ENCODE measurements at places on chromosomes 1 and 21. TPM values are rescaled to one million over a fixed set of nuclear protein-coding genes. Genes with fewer than 3 reads are reported as not detected.

DNA sequence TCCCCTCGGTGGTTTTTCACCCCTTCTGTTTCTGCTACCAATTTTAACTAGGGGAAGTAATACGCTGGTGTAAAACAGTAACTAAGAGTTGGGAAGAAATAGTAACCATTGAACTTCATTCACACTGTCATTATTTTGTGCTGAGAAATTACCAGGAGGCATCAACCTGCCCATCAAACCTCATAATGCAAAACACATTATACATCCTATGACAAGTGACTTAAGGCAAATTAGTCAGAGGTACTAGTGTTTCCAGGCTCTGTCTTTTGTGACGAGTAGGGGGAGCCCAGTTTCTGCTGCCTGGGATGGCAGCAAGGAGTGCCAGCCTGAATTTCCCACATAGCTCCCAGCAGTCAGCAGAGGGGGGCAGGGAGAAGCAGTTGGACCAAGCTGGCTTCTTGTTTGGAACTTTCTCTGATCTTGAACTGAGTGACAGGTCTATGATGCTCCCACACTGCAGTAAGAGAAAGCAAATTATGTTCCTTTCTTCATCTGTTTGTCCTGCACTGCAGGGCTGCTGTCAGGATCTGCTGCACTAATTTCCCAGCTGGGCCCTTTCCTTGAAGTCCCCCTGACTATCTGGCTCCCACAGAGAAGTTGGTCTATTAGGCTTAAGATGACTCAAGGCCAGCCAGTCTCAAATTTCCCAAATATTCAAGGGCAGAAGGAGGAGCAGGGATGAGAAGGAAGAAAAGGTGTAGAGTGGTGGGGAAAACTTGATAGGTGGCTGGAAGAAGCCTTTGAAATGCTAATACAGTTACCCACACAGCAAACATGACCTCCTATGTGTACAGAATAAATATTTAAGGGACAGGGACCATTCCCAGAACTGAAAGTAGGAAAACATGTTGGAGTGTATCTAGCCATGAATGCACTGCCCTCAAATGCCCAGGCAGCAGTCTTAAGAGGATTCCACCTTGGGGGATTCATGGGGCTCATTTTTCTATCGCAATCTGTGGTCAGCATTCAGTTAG is 322.8 kb downstream of the SEC16B start:
- no peaks in the 10 kb centered on the region for H3K36me3 ChIP-seq
- no peaks in the 10 kb centered on the region for H3K4me1 ChIP-seq
- no peak overlapping the region for H3K4me3 ChIP-seq
- DNase-seq = no peak
- H3K27me3 ChIP-seq = no peaks in the 10 kb centered on the region

DNA sequence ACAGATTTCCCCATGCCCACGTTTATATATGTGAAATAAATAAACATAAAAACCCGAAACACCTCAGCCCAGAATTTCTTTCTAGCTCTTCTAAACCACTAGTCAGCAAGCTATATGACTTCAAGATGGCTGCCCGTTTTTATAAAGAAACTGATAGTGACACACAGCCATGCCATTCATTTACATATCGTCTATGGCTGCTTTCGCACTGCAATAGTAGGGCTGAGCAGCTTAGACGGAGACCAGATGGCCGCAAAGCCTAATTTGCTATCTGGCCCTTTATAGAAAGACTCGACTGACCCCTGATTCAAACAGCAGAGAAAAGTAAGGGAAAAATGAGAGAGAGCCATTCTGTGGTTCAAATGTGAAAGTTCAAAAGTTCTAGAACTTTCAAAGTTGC is 45.7 kb upstream of the FMN2 start:
- no peak overlapping the region for H3K4me3 ChIP-seq
- H3K36me3 ChIP-seq = no peaks in the 10 kb centered on the region
- no peak for DNase-seq
- peaks cover 6% of the 10 kb centered on the region for H3K4me1 ChIP-seq

WNT9A gene
- total RNA-seq = 4.1 TPM

GRCh38 chr1:182217071-182217470 is 155.6 kb upstream of the ZNF648 start:
- peaks cover 4% of the 10 kb centered on the region for H3K4me1 ChIP-seq
- no peaks in the 10 kb centered on the region for H3K27me3 ChIP-seq
- DNase-seq = peak; percentile 52
- no peak overlapping the region for H3K4me3 ChIP-seq
- no peaks in the 10 kb centered on the region for H3K36me3 ChIP-seq

GRCh38 chr1:24996983-24997893 is 67.2 kb upstream of the RUNX3 start:
- DNase-seq = no peak
- H3K4me3 ChIP-seq = no peak overlapping the region
- H3K4me1 ChIP-seq = no peaks in the 10 kb centered on the region
- no peaks in the 10 kb centered on the region for H3K36me3 ChIP-seq

DNA sequence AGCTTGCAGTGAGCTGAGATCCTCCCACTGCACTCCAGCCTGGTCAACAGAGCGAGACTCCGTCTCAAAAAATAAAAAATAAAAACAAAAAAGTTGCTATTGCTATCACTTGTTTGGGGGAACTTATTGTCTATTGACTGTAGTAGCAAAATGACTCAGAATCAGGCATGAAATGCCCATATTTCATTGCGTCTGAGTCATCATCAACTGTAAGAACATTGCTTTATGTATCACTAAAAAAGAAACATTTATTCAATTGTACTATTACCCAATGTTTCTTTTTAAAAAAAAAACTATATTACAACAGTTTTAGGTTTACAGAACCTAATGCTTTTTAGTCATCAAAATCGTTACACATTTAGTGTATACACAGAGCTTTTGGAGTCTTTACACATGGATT is 91.0 kb upstream of the FMN2 start:
- peak; percentile 53 for DNase-seq
- no peaks in the 10 kb centered on the region for H3K36me3 ChIP-seq
- peaks cover 12% of the 10 kb centered on the region for H3K27me3 ChIP-seq
- H3K4me3 ChIP-seq = no peak overlapping the region
- no peaks in the 10 kb centered on the region for H3K4me1 ChIP-seq

ZZZ3 gene
- 48.4 TPM for total RNA-seq

LY9 gene
- not detected for total RNA-seq

GRCh38 chr1:232271991-232272589 is 357.8 kb downstream of the SIPA1L2 start:
- no peaks in the 10 kb centered on the region for H3K36me3 ChIP-seq
- H3K27ac ChIP-seq = no peak overlapping the region
- peak; percentile 35 for DNase-seq

- H3K27ac ChIP-seq = no peak overlapping the region
- no peaks in the 10 kb centered on the region for H3K4me1 ChIP-seq
- no peaks in the 10 kb centered on the region for H3K36me3 ChIP-seq
Measured at GRCh38 chr1:175499595-175500382, 243.6 kb downstream of the TNR start.

VHLL gene
- total RNA-seq = 0.34 TPM

DNA sequence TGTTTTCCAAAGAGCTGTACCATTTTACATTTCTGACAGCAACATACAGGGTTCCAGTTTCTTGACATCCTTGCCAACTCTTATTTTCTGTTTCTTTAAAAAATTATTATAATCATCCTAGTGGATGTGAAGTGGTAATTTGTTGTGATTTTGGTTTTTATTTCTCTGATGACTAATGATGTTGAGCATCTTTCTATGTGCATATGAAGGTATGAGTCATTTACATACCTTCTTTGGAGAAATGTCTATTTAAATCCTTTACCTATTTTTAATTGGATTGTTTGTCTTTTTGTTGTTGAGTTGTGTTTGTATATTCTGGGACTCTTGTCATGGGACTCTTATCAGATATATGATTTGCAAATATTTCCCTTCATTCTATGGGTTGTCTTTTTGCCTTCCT is 20.8 kb upstream of the MPC2 start:
- no peak overlapping the region for H3K4me3 ChIP-seq
- H3K27me3 ChIP-seq = no peaks in the 10 kb centered on the region
- H3K27ac ChIP-seq = no peak overlapping the region
- no peaks in the 10 kb centered on the region for H3K4me1 ChIP-seq

DNA sequence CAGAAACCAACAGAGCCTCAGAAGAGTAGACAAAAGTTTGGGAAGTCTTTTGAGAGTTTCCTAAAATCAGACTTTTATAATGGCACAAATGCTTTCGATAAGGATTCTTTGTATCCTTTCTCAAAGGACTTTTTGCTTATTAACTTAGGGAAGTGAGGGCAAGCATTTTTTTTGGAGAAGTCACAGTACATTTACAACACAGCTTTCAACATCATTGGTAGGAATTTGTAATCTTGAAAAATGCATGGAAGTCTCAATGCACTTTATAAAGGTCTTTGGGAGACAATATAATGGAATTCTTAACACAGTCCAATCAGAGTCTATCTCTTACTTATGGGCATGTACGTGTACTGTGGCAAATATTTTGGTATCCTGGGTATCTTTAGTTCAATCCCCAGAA is 325.8 kb upstream of the NR5A2 start:
- no peak overlapping the region for H3K27ac ChIP-seq
- no peaks in the 10 kb centered on the region for H3K36me3 ChIP-seq
- DNase-seq = no peak
- no peak overlapping the region for H3K4me3 ChIP-seq

DNA sequence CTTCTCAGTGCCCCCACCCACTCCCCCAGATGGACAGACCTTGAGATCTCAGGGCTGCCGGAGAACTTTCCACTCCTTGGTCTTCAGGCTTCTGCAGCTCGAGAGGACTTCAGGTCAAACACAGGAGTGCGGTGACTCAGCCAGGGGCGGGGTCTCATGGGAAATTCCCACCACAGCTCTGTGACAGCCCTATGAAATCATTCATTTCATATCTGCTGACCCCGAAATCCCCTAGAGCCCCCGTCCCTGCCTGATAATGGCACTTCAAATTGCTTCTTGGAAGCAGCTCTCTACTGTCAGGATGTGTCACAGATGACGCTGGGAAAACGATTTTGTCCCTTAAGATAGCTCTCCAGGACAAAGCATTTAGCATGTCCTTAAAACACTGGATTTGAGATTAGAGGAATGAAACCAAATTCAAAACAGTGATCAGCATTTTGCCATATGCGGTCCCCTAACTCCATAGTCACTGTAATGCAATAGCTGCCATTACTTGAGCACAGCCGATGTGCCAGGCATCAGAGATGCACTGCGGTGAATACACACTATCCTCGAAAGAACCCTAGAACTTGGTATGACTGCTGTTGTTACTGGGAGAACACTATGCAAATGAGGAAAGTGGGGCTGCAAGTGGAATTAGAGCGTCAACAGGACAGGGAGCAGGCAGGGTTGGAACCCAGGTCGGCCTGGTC is at the start of gene TNFRSF9:
TNFRSF9 (minus strand) TSS at position 95 of the 692 bp plus-strand sequence. CDS start 845 bp downstream, outside the sequence.
- H3K27me3 ChIP-seq = peaks cover 14% of the 10 kb centered on the region
- peak; percentile 61 for DNase-seq
- no peak within 1 kb of the TSS for H3K27ac ChIP-seq
- no peaks in the 10 kb centered on the region for H3K36me3 ChIP-seq
- H3K4me3 ChIP-seq = no peak within 1 kb of the TSS

ZBTB8B gene
- 0.12 TPM for total RNA-seq

- H3K27ac ChIP-seq = no peak overlapping the region
- no peaks in the 10 kb centered on the region for H3K36me3 ChIP-seq
- no peaks in the 10 kb centered on the region for H3K4me1 ChIP-seq
- no peak for DNase-seq
Measured at GRCh38 chr1:93206567-93206954, 26.0 kb downstream of the CCDC18 start.

DNA sequence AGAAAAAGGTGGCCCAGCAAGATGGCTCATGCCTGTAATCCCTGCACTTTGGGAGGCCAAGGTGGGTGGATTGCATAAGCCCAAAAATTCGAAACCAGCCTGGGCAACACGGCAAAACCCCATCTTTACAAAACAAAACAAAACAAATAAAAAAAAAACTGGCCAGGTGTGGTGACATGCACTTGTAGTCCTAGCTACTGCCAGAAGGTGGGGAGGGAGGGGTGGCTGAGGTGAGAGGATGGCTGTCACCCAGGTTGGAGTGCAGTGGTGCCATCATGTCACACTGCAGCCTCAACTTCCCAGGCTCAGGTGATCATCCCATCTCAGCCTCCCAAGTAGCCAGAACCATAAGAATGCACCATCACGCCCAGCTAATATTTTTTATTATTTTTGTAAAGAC is 22.8 kb downstream of the RERE start:
- no peaks in the 10 kb centered on the region for H3K36me3 ChIP-seq
- DNase-seq = no peak
- no peaks in the 10 kb centered on the region for H3K27me3 ChIP-seq
- no peak overlapping the region for H3K4me3 ChIP-seq
- H3K27ac ChIP-seq = no peak overlapping the region

RNU11 gene
- not detected for total RNA-seq

PRAMEF5 gene
- total RNA-seq = not detected

FOXO6 gene
- 1.2 TPM for total RNA-seq

DNA sequence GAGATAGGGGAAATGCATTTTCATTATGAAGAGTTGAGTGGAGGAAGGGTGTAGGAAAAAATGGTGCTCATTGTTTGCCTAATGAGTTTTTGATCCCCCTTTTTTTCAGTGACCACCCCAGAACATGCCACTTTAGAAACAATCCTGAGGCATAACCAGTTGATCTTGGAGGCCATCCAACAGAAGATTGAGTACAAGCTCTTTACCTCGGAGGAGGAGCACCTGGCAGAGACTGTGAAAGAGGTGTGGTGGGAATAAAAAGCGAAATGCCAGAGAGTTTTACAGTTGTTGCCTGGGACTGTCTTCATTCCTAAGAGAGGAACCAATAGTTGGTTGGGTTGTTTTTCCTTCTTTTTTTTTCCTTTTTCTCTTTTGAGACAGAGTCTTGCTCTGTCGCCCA is 54.3 kb upstream of the EPHA8 start:
- no peak for DNase-seq
- no peak overlapping the region for H3K4me3 ChIP-seq
- H3K36me3 ChIP-seq = peaks cover 21% of the 10 kb centered on the region
- H3K27ac ChIP-seq = no peak overlapping the region
- no peaks in the 10 kb centered on the region for H3K27me3 ChIP-seq

DNA sequence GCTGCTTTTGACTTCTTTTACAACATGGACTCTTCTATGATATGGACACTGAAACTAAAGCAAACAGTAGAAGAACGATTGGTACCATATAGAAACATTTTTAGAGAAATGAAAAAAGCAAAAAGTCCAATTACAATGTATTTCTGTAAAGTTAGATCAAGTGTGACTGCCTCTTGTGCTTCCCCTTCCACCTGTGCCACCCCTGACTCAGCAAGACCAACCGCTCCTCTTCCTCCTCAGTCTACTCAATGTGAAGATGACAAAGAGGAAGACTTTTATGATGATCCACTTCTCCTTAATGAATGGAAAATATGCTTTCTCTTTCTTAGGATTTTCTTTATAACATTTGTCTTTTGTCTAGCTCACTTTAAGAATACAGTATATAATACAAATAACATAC is 66.9 kb downstream of the PHTF1 start:
- no peak for DNase-seq
- no peaks in the 10 kb centered on the region for H3K4me1 ChIP-seq
- peaks cover 3% of the 10 kb centered on the region for H3K36me3 ChIP-seq
- no peaks in the 10 kb centered on the region for H3K27me3 ChIP-seq

Measured in astrocyte (in vitro differentiated cells and primary cell).